Breast epithelium (tissue), 4 donors: ENCODE measurements at places on chromosomes 6 and 20. TPM values are rescaled to one million over a fixed set of nuclear protein-coding genes. Genes with fewer than 3 reads are reported as not detected.

Gene TFAP2D
- total RNA-seq: not detected

Gene PCSK2
- 0.16 TPM for total RNA-seq

DNA sequence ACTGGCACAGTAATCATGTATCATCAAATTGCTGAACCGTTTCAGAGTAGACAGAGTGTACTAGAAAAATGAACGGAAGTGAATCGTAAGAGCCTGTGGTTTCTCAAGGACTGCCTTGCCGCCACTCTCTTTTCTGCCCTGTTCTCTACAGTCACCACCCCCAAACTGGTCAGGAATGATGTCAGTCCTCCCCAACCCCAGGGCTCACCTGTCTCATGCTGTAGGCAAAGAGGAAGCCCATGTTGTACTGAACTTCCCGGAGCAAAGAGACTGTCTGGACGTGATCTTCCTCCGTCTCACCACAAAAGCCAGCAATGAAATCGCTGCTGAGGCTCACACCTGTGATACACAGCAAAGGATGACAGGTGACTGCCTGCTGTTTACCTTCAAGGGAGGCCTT lies 31.0 kb downstream of the CDK5RAP1 start:
- no peak for DNase-seq

DNA sequence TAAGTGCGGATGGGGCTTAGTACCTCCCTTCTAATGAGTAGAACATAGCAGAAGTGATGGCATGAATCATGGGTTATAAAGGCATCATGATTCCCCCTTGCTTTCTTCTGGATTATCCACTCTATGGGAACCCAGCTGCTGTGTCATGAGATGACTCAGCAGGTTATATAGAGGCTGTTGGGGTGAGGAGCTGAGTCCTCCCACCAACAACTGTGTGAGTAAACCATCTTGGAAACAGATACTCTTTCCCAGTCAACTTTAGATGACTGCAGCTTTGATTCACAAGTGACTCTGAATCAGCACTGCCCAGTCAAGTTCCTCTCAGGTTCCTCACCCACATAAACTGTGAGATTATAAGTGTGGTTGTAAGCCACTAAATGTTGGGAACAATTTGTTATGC lies 46.3 kb downstream of the FAM83B start:
- no peak for DNase-seq

- no peak for DNase-seq
Measured at GRCh38 chr20:32596681-32597252, 11.6 kb upstream of the NOL4L start.

DNA sequence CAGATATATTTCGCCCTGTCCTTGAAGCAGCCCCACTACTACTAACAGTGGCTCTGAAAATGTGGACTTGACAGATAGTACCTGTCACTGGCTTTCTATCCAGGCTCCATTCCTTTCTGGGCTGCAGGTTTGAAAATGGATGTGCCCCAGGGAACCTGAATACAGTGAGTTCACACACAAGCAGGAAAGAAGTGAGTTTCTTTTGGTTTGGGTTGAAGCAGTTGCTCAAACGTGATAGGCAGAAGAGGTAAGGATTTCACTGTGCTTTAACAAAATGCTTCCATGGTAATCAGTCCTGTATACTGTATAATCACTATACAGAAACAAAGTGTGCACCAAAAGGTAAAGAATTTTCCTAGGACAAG lies 382.9 kb downstream of the PRKN start:
- no peak for DNase-seq
